ENCODE measurements at places on chromosomes 1 and 21. TPM values are rescaled to one million over a fixed set of nuclear protein-coding genes. Genes with fewer than 3 reads are reported as not detected.

ACTA1 gene
- polyA plus RNA-seq: not detected

CLIC4 gene
- 412 TPM for polyA plus RNA-seq

NHLH1 gene
- polyA plus RNA-seq: 0.19 TPM

LMOD1 gene
- polyA plus RNA-seq: 52.6 TPM

MOV10 gene
- polyA plus RNA-seq: 59.2 TPM

AKNAD1 gene
- 0.45 TPM for polyA plus RNA-seq

- no peak for DNase-seq
Observed at GRCh38 chr1:218305472-218306064, 20.5 kb downstream of the RRP15 start.

- no peak for DNase-seq
Observed at GRCh38 chr1:1419813-1420653, 1.0 kb downstream of the ANKRD65 start.

DNA sequence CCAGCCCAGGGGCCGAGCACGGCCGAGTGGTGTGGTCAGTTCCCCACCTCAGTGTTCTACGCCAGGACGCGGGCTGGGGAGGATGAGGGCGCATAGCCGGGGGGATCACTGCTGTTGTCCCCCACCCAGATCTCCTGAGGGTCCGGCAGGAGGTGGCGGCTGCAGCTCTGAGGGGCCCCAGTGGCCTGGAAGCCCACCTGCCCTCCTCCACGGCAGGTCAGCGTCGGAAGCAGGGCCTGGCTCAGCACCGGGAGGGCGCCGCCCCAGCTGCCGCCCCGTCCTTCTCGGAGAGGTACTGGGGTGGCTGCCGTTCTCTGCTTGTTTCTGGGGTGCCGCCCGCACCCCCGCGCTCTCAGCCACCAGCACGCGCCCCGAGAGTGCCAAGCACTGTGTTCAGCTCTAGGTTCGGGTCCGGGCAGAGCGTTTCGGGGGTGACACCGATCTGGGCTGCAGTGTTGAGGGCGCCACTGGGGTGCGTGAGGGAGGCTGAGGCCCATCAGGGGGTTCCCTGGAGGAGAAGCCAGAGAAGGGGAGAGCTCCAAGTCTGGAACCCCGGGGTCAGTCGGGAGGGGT lies 17.4 kb downstream of the SAMD11 start:
- no peak for DNase-seq

DNA sequence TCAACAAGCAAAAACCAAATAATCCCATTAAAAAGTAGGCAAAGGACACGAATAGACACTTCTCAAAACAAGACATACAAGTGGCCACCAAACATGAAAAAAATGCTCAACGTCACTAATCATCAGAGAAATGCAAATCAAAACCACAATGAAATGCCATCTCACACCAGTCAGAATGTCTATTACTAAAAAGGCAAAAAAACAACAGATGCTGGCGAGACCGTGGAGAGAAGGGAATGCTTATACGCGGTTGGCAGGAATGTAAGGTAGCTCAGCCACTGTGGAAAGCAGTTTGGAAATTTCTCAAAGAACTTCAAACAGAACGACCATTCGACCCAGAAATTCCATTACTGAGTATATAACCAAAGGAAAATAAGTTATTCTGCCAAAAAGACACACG lies 145.1 kb upstream of the EDN2 start:
- DNase-seq: peak; percentile 55

DNA sequence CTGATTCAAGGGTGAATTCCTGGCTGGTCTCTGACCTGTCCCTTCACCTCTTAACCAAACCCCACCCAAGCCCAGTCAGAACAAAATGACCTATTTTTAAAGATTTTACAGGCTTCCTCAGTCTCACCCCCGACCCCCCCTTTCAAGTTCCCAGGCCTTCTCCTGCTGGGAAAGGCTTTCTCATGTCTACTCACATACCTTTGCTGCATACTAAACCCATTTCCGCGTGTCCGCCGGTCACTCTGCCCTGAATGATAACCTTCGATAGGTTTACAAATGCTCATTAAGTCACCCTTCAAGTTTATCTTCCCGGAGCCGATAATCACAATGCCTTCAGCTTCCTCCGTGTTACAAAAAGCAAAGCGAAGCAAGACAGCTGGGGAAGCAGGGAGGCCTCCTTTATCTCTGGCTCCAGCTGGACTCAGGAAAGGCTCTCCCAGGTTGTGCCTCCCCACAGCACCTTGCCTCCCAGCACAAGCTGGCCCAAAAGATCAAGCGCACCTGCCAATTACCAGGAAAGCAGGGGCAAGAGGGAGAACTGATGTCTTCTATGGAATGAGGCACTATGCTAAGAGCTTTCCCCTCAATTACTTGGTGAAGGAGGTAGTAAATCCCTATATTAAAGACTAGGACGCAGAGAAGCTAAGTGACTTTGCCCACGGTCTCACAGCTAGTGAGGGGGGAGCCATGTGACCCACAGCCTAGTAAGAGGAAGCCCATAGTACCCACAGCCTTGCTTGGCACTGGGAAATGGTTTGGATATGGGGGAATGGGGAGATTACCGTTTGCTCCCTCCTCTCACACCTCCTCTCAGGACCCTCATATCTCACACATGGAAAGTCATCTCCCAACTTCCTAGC lies 15.9 kb downstream of the SMIM12 start:
- no peak for DNase-seq

- DNase-seq: no peak
Observed at GRCh38 chr1:94047949-94048348, 73.0 kb downstream of the ABCA4 start.

DNA sequence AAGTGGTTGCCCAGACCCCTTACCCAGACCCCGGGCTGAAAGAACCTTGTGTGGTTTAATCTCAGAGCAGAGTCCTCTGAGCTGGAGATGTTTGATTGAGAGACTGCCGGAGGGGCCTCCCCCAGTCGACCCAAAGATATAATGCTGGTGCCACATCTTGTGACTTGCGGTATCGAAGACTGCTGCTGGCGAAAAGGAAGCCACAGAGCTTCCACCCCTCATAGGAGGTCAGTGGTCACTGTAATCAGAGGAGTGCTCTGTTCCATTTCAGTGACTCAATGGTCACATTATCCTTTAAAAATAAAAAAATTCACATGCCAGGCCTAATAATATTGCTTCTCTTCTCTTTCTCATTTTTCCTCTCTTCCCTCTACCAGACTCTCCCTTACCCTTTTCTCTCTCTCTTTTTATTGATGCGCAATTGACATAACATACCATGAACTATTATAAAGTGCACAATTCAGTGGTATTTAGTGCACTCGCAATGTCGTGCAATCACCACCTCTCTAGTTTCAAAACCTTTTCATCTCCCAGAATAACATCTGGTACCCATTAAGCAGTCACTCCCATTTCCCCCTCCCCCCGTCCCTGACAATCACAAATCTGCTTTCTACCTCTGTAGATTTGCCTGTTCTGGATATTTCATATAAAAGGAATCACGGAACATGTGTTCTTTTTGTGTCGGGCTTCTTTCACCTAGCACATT lies 52.6 kb upstream of the LYST start:
- no peak for DNase-seq

DNA sequence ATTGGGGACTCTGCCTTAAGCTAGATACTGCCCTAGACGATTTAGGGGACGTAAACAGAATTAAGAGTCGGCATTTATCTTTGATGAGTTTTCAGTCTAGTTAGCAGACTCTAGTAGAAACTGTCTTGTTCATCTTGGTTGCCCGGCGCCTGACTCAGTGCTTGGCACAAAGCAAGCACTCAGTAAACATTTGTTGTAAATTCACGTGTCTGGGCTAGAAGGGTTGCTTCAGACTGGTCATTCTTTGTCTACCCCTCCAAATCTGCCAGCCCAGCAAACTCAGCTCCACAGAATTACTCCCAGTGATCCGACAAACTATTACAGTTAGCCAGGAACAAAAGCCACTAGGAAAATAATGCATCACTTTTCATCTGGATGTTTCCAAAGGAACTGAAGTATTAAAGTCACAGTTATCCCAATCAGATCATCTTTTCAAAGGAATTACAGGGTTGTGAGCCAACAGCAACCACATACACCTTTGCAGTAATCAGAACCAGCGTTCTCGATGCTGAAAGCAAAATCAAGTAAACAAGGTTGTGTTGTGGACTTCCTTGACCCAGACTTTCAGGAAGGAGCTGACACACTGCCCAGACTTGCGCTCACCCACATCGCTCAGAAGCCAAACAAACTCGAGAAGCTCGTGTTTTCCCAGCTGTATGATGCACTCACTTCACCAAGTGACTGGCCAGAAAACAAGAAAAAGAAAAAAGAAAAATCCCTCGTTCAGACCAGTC lies 66.5 kb upstream of the GADD45A start:
- DNase-seq: peak; percentile 87

DNA sequence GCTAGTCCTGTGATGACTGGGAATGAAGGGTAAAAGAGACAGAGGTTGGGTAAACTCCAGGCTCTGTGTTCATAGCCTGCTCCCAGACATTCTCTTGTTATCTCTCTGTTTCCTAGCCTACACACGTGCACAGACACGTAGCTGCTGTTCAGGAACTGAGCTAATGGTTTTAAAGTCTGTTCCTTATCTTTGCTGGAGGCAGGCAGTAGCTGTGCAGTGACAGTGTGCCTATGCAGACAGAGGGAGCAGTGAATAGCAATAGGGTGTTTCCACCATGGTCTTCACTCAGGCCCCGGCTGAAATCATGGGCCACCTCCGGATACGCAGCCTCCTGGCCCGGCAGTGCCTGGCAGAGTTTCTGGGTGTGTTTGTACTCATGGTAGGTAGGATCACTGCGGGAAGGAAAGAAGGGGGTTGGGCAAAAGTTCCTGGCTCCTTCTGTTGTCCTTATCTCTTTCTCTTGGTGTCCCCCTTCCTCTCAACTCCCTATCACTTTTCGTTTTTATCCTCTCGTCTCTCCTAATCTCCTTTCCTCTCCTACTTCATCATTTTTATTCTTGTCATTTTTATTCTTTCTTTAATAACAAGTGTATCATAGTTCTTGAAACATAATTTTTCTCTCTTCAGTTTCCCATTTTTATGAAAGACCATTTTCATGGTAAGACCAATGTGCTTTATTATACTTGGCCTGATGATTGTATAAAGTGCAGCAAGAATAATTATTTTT lies at the start of gene AQP10:
Gene AQP10, plus strand, starts transcription at position 212 of the 727 bp plus-strand sequence. Its CDS starts 63 bp downstream, at position 275.
- DNase-seq: no peak

- DNase-seq: no peak
Observed at GRCh38 chr1:228403231-228403631, 3.4 kb downstream of the TRIM11 start.

- DNase-seq: peak; percentile 58
Observed at GRCh38 chr1:243421784-243422183, 165.9 kb downstream of the SDCCAG8 start.

- no peak for DNase-seq
Observed at GRCh38 chr1:175981128-175981527, 226.0 kb downstream of the COP1 start.

DNA sequence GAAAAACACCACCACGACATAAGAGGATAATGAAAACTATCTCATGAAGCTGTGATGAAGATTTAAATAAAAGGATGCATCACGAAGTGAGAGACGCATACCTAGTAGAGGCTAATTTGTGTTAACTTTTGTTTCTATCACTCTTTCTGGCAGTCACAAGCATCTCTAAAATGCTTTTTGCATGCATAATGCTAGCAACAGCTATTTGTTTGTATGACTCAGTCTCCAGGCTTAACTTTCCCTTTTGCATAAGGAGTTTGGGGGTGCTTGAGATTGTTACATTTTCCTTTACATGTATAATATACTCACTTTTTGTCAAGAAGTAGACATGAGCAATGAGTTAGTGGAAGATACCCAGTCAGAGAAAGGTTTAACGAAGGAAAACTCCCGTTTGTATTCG lies 385.4 kb downstream of the DISC1 start:
- peak; percentile 39 for DNase-seq

DNA sequence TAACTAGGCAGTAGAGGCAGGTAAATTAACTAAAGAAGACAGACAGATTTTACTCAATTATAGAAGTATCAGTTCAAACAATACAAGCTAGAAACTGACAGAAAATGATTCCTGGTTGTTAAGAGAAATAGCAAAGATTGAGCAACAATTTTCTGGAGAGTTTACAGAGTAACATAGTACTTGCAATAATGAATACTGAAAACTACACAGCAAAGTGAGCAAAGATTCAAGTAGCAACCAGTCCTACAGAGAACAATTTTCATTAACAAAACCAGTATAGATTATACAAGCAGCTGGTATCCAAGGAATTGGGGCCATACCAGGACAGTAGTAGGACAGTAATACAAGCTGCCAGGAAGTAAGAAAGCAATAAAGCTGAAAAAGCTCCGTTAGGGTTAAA lies 37.6 kb downstream of the EYA3 start:
- DNase-seq: no peak

DNA sequence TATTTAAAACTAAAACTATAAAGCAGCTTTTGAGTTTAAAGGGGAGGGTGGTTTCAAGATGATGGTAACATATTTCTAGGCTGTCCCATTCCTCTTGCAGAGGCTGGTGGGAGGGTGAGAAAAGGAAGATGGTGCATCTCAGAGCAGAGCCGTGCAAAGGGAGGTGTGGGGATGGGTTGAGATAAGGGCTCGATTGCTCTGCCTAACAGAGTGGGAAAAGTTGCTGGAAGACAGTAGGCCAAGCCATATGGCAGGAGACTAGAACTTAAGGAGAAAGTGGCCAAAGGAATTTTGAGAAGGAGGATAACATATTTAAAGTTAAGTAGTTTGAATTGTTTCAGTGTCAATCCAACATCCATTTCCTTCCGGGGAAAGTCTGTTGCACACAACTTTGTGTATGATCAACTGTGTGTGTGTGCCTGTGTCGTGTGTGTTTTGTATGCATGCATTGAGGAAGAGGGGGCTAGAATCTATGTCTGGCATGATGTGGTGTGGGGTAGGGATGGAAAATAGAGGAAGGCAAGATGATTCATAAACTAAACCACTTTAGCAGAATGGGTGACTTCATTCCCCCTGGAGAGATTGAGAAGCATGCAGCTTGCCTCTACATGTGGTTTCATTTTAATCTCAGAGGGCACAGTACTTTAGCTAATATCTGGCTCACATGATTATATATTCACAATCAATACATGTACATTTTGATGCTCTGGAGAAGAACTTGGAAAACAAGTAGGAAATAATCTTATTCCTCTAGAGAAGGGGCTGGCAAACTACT lies 145.0 kb upstream of the DNAH14 start:
- peak; percentile 16 for DNase-seq

- no peak for DNase-seq
Observed at GRCh38 chr1:18549106-18549505, 68.4 kb downstream of the KLHDC7A start.

DNA sequence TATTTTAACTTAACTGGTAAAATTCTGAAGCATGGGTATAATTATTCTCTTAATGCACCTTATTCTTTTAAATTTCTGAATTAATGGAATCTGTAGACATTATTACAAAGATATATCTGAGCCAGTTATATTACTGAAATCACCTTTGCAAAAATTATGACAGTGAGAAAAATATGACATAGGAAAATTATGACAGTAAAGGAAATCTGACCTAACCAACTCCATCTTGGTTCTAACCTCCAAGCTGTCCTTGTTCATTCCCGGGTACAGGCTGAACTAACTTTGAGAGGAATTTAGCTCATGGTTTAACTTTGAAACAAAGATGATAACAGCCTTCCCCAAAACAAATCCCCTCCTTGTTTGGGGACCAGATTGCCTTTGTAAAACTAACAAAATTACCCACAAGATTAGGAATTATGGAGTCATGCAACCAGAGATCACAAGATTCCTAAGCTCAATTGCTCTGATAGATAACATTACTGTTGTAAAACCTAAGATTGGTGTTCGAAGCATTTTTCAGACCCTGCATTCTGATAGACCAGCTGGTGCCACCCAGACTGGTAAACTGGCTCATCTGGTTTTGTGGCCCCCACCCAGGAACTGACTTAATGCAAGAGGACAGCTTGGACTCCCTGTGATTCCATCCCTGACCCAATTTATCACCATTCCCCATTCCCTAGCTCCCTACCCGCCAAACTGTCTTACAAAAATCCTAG lies 9.4 kb upstream of the CD55 start:
- DNase-seq: no peak

GRCh38 chr1:75444220-75444619 lies 166.7 kb downstream of the SLC44A5 start:
- no peak for DNase-seq

Data from AG04450 (cell line).